ENCODE measurements at places on chromosomes 16 and 17.

DNA sequence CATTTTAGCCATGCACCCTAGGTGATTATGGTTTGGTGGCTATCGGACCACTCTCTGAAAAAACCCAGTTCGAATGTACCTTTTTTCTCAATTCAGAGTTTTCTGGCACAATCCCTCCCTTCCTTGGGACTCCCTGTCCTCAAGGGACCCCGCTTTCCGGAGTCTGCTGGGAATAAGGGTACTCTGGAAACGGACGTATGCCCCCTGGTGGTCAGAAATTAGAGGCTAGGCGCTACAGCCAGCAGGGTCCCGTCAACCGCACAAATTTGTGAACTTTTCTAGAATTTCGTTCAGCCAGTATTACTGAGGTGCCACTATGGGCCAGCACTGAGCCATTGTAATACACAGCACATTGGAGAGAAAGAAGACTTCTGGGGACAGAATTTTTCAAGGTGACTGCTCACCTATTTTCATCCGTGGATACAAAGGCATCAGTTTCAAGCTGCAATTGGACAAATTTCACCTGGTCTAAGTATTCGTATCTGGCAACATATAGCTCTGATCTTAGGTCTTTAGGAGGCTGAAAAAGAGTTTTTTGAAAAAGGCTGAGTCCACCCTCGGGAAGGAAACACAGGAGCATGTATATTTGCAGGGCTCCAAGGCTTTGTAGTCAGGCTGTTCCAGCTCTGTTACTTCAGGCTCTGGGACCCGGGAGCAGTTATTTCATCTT lies 27.1 kb upstream of the CRYBA1 start:
- peak; percentile 56 for DNase-seq

GRCh38 chr16:87321336-87322107 lies 4.3 kb upstream of the C16orf95 start:
- no peak for DNase-seq

DNA sequence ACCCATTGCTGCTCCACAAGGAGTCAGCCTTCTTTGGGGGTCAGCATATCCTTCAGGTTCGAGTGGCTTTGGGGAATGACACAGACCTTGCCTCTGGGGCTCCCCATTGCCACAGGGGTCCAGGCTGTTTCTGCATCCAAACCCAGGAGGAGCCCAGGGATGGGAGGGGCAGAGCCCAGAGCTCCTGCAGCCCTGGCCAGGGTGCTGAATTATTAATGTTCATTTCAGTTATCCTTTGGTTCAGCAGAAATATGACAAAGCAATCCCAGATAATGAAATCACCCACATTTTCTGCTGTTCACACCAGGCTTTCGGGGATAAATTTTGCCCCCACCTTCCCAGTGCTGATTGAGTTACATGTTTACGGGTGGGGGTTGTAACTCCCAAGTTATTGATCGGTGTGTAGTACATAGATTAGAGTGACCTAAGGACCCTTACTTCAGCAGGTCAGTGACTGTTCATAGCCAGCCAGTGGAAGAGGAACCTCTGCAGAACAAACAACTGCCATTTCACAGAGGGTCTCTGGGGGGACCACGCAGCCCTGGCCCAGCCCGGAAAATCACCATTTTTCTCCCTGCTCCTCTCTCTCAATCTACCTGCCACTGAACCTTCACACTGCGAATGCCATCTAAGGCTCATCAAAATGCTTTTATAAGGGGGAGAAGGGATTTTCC lies 240.3 kb upstream of the N4BP1 start:
- DNase-seq = no peak

DNA sequence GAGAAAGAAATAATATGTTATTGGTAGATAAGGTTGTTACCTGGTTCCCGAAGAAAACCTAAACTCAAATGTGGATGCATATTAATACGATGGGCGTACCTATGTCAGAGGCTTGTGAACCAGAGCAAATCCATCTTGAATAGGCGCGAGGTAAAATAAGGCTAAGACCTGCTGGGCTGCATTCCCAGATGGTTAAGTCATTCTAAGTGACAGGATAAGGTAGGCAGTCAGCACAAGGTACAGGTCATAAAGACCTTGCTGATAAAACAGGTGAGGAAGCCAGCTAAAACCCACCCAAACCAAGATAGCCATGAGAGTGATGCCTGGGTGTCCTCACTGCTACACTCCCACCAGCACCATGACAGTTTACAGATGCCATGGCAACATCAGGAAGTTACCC lies 1400.1 kb downstream of the CDH8 start:
- peak; percentile 48 for DNase-seq

GRCh38 chr17:62032480-62032879 lies 32.6 kb downstream of the MED13 start:
- DNase-seq = no peak

GRCh38 chr16:4358831-4359561 lies 7.9 kb upstream of the PAM16 start:
- no peak for DNase-seq

DNA sequence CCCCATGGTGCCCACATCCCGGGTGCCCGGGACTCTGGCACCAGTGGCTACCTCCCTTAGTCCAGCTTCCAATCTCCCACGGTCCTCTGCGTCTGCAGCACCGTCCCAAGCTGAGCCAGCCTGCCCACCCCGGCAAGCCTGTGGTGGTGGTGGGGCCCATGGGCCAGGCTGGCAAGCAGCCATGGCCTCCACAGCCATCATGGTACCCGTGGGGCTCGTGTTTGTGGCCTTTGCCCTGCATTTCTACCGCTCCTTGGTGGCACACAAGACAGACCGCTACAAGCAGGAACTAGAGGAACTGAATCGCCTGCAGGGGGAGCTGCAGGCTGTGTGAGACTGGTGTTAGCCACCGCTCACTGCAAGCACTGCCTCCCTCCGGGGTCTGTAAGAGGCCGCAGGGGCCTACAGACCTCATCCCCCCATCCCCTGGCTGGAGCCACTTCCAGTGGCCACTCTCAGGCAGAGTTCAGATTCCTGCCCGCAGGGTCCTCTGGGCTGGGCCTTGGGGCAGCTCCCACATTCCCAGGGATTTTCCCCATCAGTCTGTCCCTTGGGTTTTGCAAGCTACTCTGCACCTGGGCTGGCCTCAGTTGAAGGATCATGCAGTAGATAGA lies 3.9 kb upstream of the SETD1A start:
- DNase-seq = peak; percentile 58
